Glomerular endothelial cell (primary cell): ENCODE measurements at places on chromosomes 4 and X.

DNA sequence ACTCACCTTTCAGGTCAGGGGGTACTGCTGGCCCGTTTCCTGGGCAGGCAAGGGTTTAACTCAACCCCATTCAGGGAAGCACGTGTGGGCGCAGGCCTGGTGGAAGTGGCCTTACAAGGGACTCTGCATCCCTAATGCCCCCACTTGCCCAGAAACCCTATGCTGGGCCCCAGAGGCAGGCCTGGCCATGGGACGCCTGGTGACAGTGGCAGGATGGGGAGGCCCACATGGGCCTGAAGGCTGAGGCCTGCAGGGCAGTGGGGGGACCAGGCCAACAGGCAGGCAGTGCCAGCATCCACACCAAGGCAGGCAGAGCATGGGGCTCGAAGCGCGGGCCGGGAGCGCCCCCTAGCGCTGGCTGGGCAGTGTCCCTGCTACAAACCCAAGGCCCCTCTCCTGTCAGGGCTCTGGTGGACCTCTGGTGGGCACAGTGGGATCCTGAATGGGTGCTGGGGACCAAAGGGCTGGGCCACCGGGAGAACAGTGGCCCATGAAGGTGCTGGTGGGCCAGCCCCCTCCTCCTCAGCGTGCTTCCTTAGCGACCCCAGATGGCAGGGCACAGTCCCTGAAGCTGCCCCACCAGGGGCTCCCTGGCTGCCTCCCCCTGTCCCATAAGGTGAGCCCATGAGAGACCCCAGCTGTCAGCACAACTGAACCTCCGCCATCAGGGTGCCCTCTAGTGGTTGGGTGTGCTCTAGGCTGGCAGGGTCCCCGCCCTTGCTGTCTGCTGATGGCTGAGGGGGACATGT is 16.8 kb downstream of the FGFR3 start:
- DNase-seq, result peak; percentile 12

GRCh38 chr4:147644471-147644870 is 27.3 kb downstream of the TMEM184C start:
- DNase-seq, result no peak

- DNase-seq, result no peak
These were observed 19.7 kb downstream of the TRIM2 start for GRCh38 chr4:153223930-153224329.

- DNase-seq, result no peak
These were observed 174.6 kb downstream of the SOWAHB start for GRCh38 chr4:76723373-76723772.

- DNase-seq, result no peak
These were observed 179.7 kb upstream of the NDST4 start for GRCh38 chr4:115293093-115293462.

DNA sequence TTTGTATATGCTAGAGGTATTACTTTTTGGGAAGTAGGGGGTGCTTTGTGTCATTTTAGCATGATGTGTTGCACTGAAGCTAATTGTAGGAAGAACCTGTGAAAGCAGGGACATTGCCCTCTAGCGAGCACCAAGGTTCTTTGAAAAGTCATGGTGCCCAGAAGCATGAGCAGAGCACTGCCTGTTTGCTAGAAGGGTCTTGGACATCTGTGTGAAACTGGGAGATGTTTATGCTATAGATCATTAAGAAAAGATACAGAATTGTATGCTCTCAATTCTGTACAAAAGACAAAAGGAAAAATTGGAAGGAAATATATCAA is 14.7 kb downstream of the GRPR start:
- DNase-seq, result no peak

DNA sequence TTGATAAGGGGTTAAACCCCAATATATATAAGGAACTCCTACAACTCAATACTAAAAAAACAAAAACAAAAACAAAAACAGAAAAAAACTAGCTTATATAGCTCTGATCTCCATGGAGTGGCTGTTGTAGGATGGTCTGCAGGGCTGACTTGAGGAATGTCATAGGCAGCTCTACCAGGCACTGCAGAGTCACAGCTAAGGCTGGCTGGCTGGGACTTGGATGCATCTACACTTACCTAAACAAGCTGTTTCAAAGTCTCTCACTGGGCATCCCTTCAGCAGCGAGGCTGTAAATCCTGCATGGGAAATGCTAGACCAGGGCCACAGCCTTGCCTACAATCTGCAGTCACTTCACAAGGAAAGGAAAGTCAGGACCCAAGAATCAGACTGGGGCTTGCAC is 61.3 kb downstream of the HOPX start:
- no peak for DNase-seq

- no peak for DNase-seq
These were observed 8.2 kb downstream of the KLHL4 start for GRCh38 chrX:87525771-87526229.

DNA sequence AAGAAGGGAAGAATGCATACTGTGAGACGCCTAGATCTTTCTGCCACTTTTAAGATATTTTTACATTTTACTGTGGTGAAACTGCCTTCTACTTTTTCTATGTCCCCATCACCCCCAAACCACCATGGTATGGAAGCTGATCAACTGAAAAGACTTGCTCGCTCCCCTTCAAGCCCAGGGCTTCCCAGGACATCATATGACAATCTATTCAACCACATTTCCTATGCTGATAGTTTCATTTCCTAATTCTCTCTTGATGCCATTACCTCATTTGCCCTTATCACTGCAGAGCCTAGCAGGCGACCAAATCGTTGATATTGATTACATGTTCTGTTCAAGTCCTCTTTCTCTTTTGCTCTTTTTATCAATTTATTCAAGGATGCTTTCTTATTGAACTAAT is 40.1 kb upstream of the KLHL34 start:
- no peak for DNase-seq

GRCh38 chr4:30714408-30715031 is 5.6 kb upstream of the PCDH7 start:
- DNase-seq, result no peak

GRCh38 chrX:747176-747575 is 116.6 kb downstream of the SHOX start:
- no peak for DNase-seq

DNA sequence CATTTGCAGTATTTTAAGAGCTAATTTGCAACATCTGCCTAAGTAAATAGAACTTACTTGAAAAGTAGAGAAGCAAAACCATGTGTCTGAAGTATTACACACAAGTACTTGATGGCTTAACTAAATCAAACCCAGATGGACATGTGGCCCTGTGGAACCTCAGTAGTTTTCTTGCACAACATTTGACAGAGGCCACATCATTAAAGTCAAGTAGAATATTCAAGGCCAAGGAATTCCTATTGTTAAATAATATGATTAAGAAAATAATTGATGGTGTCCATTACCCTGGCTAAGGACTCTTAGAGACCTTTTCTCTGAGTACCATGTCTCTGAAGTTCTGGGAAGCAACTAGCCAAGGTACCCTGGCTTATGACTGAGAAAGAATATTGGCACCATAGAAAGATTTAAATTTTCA is 135.4 kb upstream of the OTUD4 start:
- no peak for DNase-seq

- no peak for DNase-seq
These were observed 2.1 kb upstream of the NKX6-1 start for GRCh38 chr4:84501202-84501503.

- DNase-seq, result no peak
These were observed 401.0 kb downstream of the TMA16 start for GRCh38 chr4:163895378-163896005.

GRCh38 chr4:25727711-25728493 is 72.3 kb downstream of the SLC34A2 start:
- DNase-seq, result no peak

- no peak for DNase-seq
These were observed 268.7 kb downstream of the MAPK10 start for GRCh38 chr4:86091201-86091600.

DNA sequence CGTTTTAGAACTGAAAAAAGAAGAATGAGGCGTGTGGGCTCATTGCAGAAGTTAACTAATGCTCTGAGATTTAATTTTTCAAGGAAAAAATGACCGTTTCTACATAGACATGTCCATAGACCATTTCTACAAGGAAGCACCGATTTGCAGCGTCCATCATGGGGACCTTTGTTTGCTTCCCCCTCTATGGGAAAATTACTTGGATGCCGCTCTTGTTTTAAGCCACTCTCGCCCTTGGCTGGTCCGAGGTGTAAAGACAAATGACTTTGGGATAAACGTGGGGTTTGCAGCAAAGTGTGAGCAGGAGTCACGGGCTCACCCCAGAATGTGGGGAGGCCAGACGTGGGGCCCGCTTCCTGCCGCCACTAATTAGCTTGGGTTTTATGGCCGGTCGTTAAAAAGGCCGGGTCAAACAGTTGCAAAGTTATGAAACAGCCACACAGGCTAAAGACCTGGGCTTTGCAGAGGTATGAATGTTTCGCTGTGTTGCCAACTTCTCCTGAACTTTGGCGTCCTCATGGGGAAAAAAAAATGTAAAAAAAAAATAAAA is 235.9 kb downstream of the SHOX start:
- DNase-seq, result no peak

DNA sequence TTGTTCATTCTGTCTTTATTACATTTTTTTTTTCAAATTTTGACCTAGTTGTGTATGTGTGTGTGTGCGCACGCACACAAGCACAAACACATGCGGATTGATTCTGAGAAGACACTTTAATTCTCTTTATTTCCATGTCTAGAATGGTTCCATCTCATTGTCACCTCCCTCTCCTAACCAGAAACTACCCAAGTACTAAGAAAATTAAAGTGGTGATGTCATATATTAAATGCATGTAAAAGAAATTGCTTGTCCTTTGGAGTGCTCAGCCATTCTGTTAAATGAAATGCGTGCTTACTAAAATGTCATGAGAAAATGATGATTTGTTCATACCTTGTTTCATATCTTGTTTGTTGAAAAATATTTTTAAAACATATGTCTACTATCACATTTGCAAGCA is 1297.0 kb upstream of the TENM3 start:
- no peak for DNase-seq

DNA sequence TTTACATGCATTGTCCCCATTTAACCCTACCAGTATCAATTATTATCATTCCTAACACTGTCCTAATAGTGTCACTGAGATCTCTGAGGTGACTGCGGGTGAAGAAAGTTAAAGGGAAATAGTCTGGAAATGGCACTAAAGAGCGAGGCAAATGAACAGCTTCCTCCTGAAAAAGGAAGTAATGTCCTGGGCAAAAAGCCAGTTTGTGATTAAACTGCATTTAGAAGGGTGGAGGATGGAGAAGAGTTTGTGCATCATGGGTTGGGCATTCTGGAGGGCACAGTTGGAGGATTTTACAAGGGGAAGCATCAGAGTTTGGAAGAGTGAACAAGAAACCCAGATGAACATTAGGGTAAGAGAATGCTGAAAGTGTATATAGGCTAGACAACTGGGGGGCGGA is 60.5 kb upstream of the SLC25A4 start:
- no peak for DNase-seq

- DNase-seq, result no peak
These were observed 269.1 kb upstream of the ZFP42 start for GRCh38 chr4:187726485-187726884.

DNA sequence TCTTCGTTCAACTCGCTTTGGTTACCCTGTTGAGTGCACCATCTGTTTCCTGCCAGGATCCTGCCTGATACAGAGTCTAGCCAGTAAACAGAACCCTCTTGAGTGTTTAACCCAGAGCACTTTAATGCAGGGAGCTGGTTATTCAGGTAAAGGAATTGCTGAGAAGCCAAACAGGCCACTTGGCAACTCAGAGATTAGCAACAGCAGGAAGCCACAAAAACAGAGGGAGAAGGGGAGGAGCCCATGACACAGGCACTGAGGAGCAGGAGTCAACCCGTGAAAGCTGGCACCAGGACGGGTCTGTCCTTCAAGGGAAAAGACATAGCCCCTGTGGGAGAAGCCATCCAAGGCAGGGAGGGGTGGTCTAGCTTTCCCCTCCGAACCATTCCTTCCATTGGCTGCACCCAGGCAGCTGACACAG is 641.4 kb downstream of the ZNF674 start:
- no peak for DNase-seq

- no peak for DNase-seq
These were observed 22.4 kb downstream of the DCTD start for GRCh38 chr4:182894681-182895275.

DNA sequence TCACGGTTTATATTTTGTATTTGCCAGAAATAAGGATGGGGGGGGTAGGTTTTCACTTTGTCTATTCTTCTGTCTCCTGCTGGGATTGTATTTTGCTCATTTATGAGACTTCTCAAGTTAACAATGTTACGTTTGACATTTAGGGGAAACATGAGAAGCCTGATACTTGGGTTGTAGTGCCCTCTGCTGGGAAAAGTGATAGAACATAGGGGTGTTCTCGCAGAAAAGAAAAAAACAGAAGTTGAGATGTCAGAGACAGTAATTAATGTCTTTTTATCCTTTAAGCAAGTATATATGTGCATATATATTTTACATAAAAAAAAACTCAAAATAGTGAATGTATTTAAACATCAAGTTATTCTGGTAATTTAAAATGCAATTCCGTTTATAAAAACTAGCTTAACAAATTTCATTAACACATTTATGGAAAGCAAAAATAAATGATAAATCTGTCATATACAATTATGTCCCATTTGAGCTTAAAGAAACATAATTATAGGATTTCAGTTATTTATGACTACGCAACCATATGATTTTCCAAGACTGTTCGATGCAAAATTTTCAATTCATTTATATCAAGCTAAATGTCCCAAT is 46.0 kb upstream of the TMPRSS11F start:
- DNase-seq, result peak; percentile 34

GRCh38 chr4:108762559-108763225 is at the start of gene ETNPPL:
Gene ETNPPL, minus strand, starts transcription at chr4:108763053. Its CDS starts 155 bp downstream, at chr4:108762898.
- DNase-seq, result no peak

DNA sequence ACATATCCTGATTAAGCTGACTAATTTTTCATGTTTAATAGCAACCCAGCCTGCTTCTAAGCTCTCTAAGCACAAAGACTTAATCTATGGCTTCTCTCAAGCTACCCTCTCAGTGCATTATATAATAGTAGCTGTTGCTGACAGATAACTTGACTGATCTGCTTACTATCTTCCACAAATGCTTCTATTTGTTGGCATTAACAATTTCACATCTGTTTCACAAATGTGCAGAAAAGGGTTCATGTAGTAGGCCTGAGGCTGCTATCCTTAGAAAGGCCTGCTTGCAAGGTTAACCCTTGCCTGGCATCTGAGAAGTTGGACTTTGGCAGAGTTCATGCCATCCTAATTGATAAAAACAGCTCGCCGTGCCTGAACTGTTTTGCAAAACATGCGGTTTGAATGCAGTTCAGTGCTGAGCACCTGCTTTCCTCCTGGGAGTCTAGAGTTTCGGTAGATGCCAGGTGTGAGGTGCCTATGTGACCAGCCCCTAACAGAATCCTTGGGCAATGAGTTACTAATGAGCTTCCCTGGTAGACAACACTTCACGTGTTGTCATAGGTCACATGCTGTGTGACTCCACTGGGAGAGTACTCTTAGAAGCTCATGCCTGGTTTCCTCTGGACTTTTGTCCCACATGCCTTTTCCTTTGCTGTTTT is 68.4 kb downstream of the NSG1 start:
- DNase-seq, result no peak
